Activated CD8-positive, alpha-beta memory T cell treated with anti-CD3 and anti-CD28 coated beads, Interleukin-2, amount 10 ng/mL, durations not matched to agents 7 days and 5 days (primary cell): ENCODE measurements at places on chromosomes 12 and 14. TPM values are rescaled to one million over a fixed set of nuclear protein-coding genes. Genes with fewer than 3 reads are reported as not detected.

GRCh38 chr12:63905544-63905943 is 61.0 kb downstream of the SRGAP1 start:
- DNase-seq, result no peak

DNA sequence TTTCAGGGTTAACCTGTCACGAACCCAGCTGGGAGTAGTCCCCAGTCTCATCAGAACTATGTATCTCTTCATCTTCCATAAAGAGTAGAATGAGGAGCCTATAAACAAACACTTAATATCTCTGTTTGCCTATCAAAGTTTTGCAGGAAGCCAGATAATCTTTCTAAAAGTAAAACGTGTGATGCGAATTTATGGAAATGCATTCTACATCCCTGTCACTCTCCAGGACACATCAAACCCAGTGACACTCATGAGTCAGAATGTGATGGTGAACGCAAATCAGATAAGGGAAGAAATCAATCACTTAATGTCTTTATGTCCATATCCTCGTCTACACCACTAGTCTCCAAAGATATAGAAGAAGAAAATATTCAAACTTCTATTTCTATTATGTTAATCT is 37.4 kb downstream of the RERG start:
- DNase-seq, result no peak

Gene STAC3
- 5.4 TPM for total RNA-seq

Gene PFKM
- total RNA-seq, result 28.3 TPM
